ENCODE measurements at places on chromosomes 13 and 19.

DNA sequence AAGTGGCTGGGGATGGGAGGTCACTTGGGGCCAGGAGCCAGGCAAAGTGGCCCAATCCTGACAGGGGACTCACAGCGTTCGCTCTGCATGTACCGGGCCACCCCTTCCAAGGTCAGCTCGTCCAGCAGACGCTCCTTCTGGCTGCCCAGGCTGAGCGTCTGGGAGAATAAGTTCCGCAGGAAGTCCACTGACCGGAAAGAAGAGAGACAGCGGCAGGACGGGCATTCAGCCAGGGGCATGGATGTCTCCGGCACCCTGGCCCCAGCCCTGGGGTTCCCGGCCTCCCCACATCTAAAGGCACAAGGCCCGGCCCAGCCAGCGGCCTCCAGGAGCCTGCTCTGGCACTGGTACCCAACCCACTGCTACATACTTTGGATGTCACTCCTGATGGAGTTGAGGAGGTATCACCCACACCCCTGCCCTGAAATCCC lies 6.1 kb downstream of the SIRT2 start:
- peaks cover 7% of the 10 kb centered on the region for H3K4me1 ChIP-seq
- H3K27me3 ChIP-seq, result no peaks in the 10 kb centered on the region
- no peak overlapping the region for H3K4me3 ChIP-seq
- DNase-seq, result no peak

DNA sequence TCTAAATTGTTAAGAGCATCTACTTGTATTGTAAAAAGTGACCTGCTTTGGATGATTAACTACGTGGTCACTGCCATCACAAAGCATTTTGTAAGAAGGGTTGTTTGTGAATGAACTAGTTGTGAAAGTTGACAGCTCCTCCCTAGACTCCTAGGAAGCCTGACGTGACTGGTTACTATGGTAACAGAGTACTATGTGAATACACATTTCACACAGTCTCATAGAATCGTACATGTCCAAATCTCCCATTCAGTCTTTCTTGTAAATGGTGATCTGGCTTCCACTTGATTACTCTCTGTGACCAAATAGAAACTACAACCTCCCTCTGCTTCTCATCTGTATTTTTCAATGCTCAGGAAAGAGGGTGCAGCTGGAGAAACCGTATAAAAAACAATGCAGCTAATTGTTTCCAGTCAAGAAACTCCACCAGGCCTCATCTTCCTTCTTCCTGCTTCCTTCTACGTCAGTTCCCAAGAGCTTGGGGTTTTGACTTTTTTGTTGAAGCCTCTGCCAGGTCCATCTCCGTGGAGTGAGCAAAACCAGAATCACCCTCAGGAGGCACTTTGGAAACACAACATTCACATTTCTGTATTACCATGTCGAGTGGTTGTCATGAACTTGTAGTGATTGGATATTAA lies 83.4 kb downstream of the GPC6 start:
- no peak overlapping the region for H3K4me3 ChIP-seq
- H3K27me3 ChIP-seq, result peaks cover 2% of the 10 kb centered on the region
- no peaks in the 10 kb centered on the region for H3K36me3 ChIP-seq

- H3K4me3 ChIP-seq, result no peak overlapping the region
- no peak overlapping the region for H3K27ac ChIP-seq
- no peaks in the 10 kb centered on the region for H3K36me3 ChIP-seq
- H3K4me1 ChIP-seq, result no peaks in the 10 kb centered on the region
Observed at GRCh38 chr19:39014037-39014436, 18.3 kb downstream of the FBXO27 start.

- no peaks in the 10 kb centered on the region for H3K27me3 ChIP-seq
- peaks cover 39% of the 10 kb centered on the region for H3K36me3 ChIP-seq
- DNase-seq, result peak; percentile 79
- H3K4me3 ChIP-seq, result peak within 1 kb of the TSS; percentile 85
- H3K4me1 ChIP-seq, result peaks cover 24% of the 10 kb centered on the region
Observed at GRCh38 chr19:19627621-19628500, at the start of gene LPAR2. Gene LPAR2, minus strand, starts transcription at chr19:19628220. Its CDS starts 945 bp downstream, at chr19:19627275.

GRCh38 chr13:106400289-106400688 lies 135.2 kb downstream of the EFNB2 start:
- no peaks in the 10 kb centered on the region for H3K36me3 ChIP-seq
- H3K4me1 ChIP-seq, result no peaks in the 10 kb centered on the region
- H3K4me3 ChIP-seq, result no peak overlapping the region
- no peak overlapping the region for H3K27ac ChIP-seq

DNA sequence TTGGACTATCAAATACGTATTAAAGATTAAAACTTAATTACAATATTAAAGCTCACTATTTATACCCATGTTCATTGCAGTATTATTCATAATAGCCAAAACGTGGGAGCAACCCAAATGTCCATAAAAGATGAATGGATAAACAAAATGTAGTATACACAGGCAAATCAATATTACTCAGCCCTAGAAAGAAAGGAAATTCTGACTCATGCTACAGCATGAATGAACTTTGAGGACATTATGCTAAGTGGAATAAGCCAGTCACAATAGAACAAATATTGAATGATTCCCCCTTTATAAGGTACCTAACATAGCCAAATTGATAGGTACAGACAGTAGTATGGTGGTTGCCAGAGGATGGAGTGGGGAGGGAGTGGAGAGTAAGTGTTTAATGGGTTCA lies 457.3 kb downstream of the FGF14 start:
- H3K27me3 ChIP-seq, result no peaks in the 10 kb centered on the region
- no peak for DNase-seq
- H3K4me1 ChIP-seq, result no peaks in the 10 kb centered on the region
- H3K36me3 ChIP-seq, result no peaks in the 10 kb centered on the region
- H3K4me3 ChIP-seq, result no peak overlapping the region
- no peak overlapping the region for H3K27ac ChIP-seq

- H3K27me3 ChIP-seq, result peaks cover 10% of the 10 kb centered on the region
- H3K4me1 ChIP-seq, result no peaks in the 10 kb centered on the region
- H3K27ac ChIP-seq, result no peak overlapping the region
- no peak for DNase-seq
Observed at GRCh38 chr19:3319643-3320353, 46.6 kb upstream of the NFIC start.
